Kasumi-1 (cell line): ENCODE measurements at places on chromosomes 16 and 17.
A peak's percentile ranks its signal among the peaks of the same experiment; 100 is the strongest.

- no peak for DNase-seq
Measured at GRCh38 chr16:48131201-48131935, 24.4 kb downstream of the ABCC12 start.

DNA sequence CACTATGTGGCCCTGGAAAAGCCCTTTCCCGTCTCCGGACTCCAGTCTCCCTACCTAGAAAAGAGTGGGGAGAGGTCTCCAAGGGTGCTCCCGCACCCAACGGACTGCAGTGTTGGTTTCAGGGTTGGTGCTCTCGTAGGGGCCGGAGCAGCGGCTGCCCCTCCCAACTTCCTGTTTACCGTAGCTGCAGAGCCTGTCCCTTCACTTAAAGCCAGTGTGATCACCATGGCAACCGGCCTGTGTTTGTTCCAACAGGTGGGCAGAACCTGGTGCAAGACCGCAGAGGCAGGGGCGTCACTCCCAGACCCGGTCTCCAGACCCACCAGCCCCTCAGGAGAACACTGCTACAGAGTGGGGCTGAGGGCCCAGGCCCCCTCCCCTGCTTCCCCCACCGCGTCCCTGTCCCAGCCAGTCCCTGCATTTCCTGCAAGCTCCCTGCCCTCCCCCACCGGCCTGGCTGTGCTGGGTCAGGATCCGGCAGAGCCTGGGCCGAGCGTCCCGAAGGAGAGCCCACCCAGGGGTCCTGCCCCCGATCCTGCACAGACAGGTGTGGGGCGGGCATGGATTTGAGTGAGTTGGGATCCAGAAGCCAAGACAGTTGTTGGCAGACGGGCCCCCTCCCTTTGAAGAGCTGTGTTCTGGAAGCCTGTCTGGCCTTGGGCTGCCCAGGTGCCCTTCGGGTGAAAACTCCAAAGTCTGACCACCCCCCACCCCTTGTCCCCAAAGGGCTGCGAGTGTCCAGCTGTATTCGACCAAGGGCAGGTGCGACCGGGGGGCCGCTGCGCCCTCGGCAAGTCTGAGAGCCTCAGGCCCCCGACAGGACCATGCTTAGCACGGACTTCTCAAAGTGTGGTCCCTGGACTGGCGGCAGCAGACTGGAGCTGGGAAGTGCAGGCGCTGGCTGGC lies 1.5 kb upstream of the BAIAP3 start:
- DNase-seq: no peak

DNA sequence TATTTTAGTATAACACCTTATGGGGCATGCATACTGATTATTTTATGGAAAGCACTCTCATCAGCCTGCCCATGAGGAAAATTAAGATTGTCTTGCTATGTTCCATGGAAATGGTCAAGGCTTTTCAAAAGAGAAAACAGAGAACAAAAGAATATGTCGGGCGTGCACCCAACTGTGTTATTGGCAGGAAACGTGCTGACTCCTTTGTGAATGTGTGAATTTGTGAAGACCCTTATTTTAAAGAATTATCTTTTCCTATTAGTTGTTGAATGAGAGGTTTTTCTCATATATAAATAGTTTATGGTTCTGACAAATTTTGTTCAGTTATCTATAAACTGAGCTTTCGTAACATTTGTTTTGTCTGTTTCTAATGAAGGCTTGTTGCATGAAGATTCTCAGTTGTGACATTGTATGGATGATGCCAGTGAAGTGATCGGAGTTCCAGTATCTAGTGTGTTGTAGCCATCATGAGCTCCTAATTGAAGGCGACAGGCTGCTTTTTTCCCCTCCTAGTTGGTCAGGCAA lies 180.0 kb downstream of the BCAS3 start:
- DNase-seq: no peak

DNA sequence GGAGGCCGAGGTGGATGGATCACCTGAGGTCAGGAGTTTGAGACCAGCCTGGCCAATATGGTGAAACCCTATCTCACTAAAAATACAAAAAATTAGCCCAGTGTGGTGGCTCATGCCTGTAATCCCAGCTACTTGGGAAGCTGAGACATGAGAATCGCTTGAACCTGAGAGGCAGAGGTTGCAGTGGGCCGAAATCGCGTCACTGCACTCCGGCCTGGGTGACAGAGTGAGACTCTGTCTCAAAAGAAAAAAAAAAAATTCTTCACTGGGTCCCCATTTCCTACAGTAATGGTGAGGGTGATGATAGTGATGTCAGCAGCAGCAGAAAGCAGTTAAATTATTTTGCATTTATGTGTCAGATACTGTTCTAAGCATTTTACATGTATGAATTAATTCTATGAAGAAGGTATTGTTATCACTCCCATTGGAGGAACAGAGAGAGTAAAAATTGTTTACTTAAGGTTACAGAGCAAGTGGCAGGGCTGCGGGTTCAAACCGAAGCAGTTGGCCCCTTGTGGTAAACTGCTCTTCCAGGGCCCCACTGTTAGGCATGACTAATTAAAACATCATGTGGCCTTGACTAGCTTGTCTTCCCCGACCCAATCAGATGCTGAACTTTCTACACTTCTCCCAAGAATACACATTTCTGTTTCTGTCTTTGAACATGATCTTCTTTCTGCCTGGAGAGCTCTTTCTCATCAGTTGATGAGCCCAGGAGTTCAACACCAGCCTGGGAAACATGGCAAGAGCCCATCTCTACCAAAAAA lies 45.8 kb downstream of the STAT3 start:
- peak; percentile 65 for DNase-seq

DNA sequence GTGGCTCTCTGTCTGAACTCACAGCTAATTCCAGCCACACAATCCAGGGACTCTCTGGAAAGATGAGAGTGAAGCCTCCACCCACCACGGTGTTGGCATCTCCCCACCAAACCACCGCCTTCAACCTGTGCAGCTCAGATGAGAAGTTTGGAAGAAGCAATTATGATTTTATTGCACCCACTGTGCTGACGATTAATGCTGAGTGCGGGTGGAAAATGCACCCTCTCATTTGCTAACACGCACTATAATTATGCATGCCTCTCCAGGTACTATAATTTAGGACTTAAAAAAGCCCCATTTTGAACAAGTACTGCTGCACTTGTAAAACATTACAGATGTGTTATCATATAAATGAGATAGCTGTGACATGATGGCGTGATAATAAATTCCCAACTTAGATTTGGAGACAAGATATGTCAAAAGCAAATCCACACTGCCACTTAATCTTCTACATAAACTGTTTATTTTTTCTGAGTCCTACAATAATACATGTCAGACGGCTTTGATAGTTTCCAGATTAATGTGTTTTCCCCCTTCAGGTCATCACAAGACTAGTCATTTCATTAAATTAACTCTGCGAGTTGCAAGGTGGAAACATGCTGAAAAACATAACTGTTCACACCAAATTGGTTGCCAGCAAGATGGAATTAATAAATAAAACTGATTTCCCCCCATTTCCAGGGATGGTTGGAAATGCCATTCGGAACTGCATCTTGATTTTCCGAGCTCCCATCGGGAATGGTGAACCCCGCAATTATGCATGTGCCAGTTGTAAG lies 466.5 kb upstream of the MAF start:
- DNase-seq: no peak

GRCh38 chr16:2081201-2082084 lies 33.7 kb downstream of the TSC2 start:
- DNase-seq: no peak

DNA sequence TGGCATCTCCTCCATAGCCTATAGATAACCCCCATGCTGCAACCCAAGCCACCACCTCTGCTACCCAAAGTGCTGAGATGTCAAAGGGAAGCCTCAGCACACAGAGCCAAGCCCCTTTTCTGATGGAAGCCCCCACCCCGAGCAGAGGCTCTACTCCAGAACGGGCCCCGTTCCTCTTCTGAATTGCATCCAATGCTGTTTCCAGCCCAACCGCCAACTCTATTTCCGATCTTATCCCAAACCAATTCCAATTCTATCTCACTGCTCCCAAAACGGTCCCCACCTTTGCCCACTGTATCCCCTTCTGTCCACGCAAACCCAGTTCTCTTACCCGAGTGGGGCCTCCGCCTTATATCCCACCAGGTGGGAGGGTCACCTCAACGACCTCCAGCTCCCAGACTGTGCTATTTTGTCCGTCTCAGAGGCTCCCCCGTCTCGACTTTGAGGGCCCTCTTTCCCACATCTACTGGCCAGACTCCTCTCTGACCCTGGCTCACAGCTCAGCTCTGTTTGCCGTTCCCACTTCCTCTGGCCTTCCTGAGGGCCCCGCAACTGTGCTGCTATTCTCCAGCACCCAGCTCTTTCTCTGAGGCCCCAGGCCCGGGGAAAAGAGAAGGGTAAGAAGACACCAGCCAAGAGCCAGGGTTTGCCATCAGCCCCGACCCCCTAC lies 487 bp downstream of the SRL start:
- no peak for DNase-seq

- DNase-seq: peak; percentile 12
Measured at GRCh38 chr16:67339453-67339852, 12.8 kb downstream of the LRRC36 start.

DNA sequence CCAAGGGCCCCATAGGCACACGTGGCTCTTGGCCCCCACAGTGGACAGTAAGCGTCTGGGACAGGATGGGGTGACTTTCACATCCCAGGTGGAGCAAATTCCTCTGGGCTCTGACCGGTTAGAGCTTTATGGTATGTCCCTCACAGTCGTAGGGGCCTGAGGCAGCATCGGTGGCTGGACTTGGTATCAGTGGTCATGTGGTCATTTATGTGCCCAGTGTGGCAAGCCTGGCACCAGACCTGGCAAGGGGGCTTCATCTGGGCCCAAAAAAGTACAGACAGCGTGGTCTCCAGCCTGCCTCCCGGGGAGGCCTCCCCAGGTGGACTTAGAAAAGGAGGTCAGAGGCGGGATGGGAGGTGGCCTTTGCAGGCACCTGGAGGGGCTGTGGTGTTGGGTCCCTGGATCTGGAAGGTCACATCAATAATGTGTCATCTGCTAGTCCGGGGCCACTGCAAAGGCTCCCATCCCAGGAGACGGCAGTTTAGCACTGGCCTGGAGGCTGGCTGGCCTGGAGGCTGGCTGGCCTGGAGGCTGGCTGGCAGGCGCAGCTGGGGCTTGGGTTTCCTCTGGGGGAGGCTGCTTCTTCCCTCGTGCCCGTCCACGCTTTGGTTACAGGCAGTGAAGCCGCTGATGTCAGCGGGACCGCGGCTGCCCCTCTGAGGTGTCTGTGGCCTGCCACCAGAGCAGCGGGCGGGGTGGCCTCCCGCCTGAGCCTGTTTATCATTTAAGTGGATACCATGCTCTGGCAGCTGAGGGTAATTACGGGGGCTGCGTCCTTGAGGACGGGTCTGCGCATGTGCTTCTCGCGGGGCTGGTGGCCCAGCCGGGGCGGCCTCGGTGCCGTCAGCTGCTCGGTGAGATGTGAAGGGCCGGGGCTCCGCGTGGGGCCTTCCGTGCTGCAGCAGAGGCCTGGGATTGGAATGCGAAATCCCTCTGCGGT lies 20.7 kb upstream of the CBX4 start:
- DNase-seq: no peak

- no peak for DNase-seq
Measured at GRCh38 chr17:77616254-77616731, 342.2 kb upstream of the TNRC6C start.

GRCh38 chr17:51487947-51488346 lies 227.6 kb downstream of the UTP18 start:
- DNase-seq: peak; percentile 11

DNA sequence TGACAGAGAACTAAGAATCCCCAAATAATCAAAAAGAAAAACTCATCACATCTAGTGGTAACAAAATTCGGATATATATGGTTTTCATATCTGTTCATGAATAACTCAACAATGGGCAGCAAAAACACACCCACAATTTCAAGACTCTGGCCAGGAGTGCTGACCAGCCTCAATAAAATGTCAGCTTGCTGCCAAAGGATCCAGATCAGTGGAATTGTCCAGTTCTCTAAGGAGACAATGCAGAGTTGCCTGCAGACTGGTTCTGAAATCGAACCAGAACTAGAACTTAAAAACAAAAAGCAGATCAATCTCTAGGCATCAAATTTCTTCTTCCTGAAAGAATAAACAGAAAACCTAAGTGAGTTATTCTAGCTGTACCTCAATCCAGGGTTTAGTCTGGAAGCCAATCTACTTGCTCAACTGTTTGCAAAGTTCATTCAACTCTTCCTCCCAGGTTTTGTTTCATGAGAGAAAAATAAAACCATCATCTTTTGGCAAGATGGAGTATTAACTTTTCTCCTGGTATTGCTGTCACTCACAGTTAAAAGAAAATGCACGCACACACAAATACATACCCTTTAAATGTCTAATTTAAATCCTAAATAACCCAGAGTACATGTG lies 61.0 kb downstream of the CFDP1 start:
- no peak for DNase-seq

GRCh38 chr16:70749681-70750601 lies 51.0 kb downstream of the VAC14 start:
- DNase-seq: no peak
